ENCODE measurements at places on chromosomes 13 and 19.

DNA sequence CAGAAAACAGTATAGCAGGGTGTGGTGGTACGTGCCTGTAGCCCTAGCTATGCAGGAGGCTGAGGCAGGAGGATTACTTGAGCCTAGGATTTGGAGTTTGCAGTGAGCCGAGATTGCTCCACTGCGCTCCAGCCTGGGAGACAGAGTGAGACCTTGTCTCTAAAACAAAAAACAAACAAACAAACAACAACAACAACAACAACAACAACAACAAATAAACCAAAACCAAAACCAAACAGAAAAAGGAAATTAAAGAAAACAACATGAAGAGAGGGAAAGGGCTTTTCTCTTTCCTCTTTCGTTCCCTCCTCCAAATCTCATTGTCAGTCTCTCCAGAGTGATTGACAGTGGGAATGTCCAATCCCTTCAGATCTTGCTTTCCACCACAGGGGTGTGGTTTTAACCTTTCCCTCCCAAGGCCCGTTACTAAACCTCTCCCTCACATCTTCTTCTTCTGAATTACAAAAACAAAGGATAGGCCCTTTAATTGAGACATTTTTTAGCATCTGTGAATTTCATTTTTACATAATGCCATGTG lies 341.2 kb downstream of the HS6ST3 start:
- no peak for DNase-seq

GRCh38 chr19:9183000-9183399 lies 4.2 kb downstream of the OR7D2 start:
- DNase-seq: no peak

DNA sequence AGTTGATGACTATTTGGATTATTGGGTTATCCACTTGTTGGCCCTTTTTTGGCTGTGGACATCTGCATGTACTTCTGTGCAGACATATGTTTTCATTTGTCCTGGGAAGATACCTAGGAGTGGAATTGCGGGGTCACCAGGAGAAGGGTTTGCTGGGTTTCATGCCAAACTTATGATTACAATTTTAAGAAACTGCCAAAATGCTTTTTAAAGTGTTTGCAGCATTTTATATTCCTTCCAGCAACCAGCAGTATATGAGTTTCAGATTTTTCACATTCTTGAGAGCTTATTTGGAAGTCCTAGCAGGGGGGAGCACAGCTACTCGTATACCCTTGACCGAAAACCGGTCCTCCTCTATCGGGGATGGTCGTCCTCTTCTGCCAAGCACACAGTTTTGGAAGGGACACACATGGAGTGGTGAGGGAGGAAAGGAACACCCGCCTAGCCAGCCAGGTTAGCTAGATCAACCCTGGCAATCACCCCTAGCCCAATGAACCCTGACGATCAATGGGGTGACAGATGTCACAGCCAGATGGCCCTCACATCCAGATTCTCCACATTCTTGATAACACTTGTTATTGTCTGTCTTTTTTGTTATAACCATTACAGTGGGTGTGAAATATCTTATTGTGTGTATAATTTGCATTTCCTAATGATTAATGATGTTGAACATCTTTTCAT lies 26.7 kb upstream of the RNF113B start:
- DNase-seq: no peak

DNA sequence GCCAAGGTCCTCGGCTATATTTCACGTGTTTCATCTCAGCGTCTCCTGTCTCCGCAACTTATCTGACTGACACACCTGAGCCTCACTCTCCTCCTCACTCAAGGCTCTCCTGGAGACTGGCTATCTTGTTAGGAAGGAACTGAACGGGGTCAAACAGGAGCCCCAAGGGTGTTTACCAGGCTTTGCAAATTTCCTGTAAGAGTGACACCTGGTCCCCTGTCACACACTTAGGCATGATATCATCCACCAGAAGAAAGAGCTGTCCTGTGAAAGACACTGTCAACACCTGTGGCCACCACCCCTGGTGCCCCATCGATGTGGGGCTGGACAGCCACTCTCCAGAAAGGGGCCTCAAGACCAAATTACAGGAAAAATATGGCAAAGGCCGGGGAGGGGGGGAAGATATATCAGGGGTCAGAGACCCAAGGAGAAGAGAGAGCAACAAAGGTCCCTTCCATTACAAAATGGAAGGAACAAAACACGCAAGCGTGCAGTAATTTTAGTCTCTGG lies 2.9 kb downstream of the CD70 start:
- no peak for DNase-seq

- DNase-seq: no peak
Observed at GRCh38 chr13:78035500-78035899, 116.9 kb upstream of the EDNRB start.

- DNase-seq: no peak
Observed at GRCh38 chr19:32651729-32652140, 23.2 kb downstream of the ANKRD27 start.

DNA sequence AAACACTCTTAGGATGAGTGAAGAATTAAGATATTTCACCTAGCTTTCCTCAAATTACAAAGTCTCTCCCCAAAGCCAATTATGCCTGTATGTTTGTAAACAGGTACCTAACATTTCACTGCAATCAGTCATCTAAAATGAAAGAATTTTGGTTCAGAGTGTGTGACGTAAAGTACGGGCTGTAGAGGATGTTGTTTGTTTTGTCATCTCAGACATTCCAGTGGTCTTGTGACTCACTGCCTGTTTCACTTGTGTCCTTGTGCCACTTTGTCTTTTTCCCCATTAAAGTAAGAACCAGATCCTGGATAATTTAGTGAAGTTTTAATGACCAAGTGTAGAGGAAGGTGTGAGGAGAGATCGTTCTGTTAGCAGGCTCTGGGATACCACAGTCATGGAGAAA lies 28.6 kb upstream of the EID2 start:
- DNase-seq: no peak

GRCh38 chr19:48719263-48720171 lies at the start of gene MAMSTR:
Gene MAMSTR, minus strand, starts transcription at chr19:48719725. Its CDS starts 694 bp downstream, at chr19:48719031.
- no peak for DNase-seq

GRCh38 chr13:76832258-76832988 lies 53.8 kb downstream of the KCTD12 start:
- no peak for DNase-seq

DNA sequence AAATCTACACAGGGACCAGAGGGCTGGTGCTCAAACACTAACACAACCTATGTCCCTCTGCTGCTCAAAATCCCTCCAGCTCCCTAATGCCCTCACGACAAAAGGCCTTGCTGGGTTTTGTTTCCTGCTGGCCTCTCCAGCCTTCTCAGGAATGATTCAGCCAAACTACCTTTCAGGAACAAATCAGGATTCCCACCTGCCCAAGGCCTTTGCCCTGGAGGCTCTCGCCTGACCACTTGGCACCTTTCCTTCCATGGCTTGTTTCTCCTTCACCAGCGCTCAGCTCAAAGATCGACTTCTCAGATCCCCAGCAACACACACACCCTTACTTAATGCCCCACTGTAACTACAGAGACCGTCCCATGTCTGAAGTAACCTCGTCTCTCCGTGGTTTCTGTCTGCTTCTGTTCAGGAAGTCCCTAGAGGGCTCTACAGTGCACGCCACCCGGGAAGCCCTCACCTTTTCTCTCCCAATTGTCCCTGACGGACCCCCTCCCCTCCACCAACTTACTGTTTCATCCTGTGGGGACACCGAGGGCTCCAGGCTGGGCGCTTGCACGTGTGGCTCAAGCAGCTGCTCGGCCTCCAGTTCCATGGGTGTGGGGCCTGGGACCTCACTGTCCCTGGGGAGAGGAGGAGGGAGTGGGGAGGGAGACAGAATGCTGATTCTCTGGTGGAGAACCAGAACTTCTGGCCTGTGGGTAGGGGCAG lies 3.2 kb upstream of the SIX5 start:
- no peak for DNase-seq

DNA sequence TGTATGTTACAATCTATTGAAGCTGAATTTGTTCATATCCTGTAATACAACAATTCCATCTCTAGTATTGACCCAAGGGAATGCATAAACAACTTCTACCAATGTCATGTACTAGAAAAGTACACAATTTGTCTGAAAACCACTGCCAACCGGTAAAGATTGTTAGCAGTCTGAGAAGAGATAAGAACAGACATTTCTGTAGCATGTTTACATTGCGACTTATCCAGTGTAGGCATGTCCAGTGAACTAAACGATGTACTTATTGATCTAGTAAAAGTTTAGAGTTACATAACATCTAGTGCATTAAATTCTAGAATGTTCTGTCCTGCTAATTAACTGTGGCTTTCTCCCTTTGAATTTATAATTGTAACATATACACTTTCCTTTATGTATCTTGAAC lies 425.9 kb downstream of the SLITRK6 start:
- no peak for DNase-seq

GRCh38 chr19:583198-583967 lies 6.3 kb upstream of the HCN2 start:
- no peak for DNase-seq

DNA sequence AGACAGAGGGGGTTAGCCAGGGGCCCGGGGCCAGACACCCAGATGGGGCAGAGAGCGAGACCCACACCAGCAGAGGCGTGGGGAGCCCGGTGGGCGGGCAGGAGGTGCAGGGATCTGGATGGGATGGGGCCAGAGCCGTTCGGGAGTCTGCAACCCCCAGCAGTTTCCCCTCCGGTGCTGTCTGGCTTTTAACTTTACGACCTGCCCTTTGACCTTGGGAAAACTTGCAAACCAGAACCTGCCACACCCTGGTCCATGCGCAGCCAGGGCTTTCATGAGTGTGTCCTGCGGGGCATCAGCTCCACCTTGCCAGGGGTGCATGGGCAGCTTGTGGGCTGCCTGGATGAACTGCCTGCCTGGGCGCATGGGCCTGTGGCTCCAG lies 9.8 kb downstream of the JOSD2 start:
- no peak for DNase-seq

DNA sequence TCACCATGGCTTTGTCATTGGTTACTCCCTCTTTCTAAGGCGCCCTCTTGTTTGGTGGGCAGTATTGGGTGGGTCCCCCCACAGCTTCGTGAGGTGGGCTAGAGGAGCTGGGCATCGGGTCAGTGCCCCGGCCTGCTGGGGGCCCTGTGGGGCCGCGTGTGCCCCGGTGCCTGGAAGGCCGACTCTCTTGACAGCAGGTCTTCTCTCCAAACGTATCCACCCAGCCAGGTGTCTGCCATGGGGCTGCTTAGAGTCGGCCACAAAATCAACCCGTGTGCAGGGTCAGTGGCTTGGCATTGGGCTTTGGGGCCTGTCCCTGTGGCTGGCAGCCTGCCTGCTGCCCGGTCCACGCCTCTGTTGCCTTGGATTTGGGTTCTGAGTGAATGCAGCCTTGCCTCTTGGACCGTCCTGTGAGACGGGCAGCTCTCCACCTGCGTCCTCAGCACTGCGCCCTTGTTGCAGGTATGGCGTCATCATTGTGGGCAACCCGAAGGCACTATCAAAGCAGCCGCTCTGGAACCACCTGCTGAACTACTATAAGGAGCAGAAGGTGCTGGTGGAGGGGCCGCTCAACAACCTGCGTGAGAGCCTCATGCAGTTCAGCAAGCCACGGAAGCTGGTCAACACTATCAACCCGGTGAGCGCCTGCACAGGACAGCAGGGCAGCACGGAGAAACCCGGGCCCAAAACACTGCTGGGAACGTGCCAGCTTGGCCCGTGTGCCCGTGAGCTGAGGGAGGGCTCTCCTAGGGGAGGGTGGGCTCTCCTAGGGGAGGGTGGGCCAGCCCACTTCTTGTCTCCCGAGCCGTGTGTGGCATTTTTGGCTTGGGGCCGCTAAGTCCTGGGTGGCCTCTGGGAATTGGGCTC lies 31.4 kb downstream of the UPF1 start:
- DNase-seq: no peak

DNA sequence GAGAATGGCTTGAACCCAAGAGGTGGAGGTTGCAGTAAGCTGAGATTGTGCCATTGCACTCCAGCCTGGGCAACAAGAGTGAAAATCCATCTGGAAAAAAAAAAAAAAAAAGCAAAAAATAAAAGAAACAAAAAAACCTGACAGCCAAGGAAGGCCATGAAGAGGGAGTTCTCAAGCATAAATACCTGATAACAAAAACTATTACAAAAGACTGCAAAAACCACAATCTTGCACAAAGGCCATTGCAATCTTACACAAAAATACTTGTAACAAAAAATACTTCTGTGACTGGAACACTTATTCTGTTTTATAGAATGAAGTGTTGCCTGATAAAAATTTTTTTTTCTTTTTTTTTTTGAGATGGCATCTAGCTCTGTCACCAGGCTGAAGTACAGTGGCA lies 61.5 kb upstream of the TSC22D1 start:
- no peak for DNase-seq

DNA sequence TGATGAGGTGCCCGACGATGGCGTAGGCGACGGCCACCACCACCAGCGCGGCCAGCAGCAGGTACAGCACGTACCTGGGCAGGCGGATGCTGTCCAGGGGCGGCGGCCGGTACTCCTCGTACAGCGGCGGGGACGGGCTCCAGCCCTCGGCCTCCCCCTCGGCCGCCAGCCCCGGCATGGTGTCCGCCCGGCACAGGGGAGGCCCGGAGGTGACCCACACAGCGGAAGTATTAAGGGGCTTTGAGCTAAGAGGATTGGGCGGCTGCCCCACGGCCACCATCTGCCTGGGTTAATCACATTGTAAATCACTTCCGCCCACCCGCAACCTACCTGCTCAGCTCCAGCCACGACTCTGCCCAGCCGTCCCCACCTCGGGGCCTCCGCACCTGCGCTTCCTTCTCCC lies at the start of gene SMIM44:
Gene SMIM44 (minus strand): TSS at position 216 of the 403 bp plus-strand sequence. CDS start 38 bp downstream, at position 178.
- no peak for DNase-seq

GRCh38 chr13:112177450-112178288 lies 110.7 kb downstream of the SOX1 start:
- no peak for DNase-seq

DNA sequence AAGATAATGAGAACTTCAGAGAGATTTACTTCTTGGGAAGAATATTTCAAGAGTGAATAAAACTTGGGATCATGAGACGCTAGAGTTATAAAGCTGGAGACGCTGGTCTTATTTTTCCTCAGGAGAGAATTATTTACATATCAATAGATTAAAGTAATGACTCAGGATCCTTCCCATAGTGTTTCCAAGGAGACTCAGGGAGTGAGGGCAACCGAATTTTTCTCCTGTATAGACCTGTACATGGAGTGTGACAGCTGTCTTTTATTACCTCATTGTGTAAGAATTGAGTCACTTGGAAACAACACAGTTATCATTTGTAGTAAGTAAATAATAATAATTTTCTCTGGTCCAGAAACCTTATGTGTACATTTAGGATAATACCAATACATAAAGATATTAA lies 1905.5 kb downstream of the OLFM4 start:
- no peak for DNase-seq

DNA sequence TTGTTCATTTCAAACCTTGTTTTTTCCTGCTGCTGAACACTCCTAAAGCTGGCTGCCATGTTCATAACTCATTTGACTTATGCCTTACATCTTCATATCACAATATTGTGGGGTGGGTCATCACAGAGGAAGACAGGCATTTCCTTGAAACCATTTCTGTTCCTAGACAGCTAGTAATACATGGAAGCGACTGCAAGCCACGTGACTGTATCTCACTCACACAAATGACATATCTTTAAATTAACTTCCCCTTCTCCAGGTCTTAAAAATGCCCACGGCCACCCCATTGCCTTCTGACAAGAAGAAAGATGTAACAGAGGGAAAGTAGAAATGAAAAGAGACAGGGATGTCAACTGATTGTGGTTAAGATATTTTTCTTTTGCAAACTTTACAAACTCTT lies 236.8 kb downstream of the LMO7 start:
- DNase-seq: no peak

All from caudate nucleus (tissue), 63 donors.